Endodermal cell (in vitro differentiated cells): ENCODE measurements at places on chromosomes 3 and 15. TPM values are rescaled to one million over a fixed set of nuclear protein-coding genes. Genes with fewer than 3 reads are reported as not detected.
A peak's percentile ranks its signal among the peaks of the same experiment; 100 is the strongest.

GRCh38 chr3:34212656-34213055 lies 414.2 kb downstream of the PDCD6IP start:
- no peaks in the 10 kb centered on the region for H3K4me1 ChIP-seq
- H3K27me3 ChIP-seq: no peaks in the 10 kb centered on the region
- no peak overlapping the region for H3K4me3 ChIP-seq

DNA sequence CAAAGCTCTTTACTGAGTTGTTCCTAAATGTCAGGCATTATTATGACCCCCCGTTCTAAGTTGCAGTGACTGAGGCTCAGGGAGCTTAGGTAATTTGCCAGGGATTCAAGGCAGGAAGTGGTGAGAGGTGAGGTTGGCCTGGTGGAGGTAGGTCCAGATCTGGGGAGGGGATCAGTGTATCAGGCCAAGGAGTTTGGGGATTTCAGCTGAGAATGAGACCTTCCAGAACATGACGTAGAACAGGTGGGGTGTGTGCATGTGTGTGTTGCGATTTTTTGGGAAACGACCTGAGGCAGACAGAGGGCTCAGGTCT lies 41.1 kb upstream of the MRPS22 start:
- no peak overlapping the region for H3K4me3 ChIP-seq
- H3K36me3 ChIP-seq: no peaks in the 10 kb centered on the region
- peaks cover 3% of the 10 kb centered on the region for H3K4me1 ChIP-seq
- no peak for DNase-seq

DNA sequence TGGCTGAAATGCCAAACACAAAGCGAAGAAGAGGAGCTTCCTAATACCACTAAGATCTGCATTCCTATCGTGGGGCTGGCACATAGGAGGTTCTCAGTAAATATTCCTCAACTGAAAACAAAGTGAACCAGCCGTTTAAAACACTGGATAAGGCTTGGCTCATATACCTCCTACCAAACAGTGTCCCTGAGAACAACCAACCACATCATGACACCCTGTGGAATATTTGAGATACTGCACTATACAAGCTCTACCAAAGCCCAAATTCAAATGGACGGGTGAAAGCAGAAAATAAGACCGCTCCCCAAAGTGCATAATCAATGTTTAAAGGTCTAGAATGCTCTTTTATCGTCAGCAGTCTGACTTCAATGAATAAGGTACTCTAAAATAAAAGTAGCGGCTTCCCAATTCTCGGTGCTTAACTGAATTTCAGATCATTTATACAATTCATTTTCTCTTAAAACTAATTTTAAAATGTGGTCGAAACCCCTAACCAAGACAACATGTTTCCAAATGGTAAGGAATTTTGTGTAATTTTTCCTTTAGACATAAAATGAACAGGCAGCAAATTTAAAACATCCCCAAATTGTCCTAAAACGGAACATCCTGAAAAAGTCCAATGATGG lies 425.8 kb downstream of the ERC2 start:
- H3K27me3 ChIP-seq: peaks cover 38% of the 10 kb centered on the region
- no peak overlapping the region for H3K27ac ChIP-seq
- no peak for DNase-seq
- no peaks in the 10 kb centered on the region for H3K36me3 ChIP-seq
- peaks cover 3% of the 10 kb centered on the region for H3K4me1 ChIP-seq

The UQCC5 gene
- 28.1 and 34.3 TPM in 2 replicates for total RNA-seq

GRCh38 chr3:155714295-155714718 lies 30.6 kb downstream of the PLCH1 start:
- H3K4me1 ChIP-seq: no peaks in the 10 kb centered on the region
- no peaks in the 10 kb centered on the region for H3K36me3 ChIP-seq
- no peak overlapping the region for H3K27ac ChIP-seq
- H3K4me3 ChIP-seq: no peak overlapping the region
- peak; percentile 85 for DNase-seq
- no peaks in the 10 kb centered on the region for H3K27me3 ChIP-seq

The DAZL gene
- 0.14 TPM in 1 of 2 replicates, not detected in the other for total RNA-seq

DNA sequence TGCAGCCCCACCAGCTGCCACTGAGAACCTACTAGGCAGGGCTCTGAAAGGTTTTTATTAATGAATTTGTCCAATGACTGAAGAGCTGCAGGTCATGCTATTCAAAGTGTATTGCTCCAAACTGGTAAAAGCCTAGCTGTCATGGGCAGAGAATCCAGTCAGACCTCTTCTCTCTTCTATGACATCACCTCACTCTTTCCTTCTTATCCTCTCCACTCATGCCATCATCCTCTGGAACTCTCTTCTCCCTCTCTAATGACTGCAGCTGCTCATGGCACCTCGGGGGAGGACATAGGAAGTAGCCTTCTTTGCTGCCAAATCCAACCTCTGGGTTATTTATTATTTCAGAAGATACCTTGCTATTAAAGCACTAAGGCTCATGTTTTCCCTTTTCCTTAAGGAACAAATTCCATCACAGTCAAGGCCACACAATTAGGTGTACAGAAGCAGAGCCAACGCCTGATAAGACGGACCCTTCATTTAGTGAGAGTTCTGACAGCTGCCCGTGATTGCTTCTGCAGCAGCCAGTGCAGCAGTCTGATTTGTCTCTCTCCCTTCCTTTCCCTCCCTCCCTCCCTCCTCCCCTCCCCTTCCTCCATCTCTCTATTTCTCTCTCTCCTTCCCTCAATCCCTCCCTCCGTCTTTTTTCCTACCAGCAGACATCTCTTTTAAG lies 87.0 kb upstream of the ONECUT1 start:
- no peak for DNase-seq
- H3K4me1 ChIP-seq: no peaks in the 10 kb centered on the region
- H3K27me3 ChIP-seq: no peaks in the 10 kb centered on the region
- no peaks in the 10 kb centered on the region for H3K36me3 ChIP-seq
- no peak overlapping the region for H3K4me3 ChIP-seq

The PPIP5K1 gene
- 2.7 to 5.4 TPM (median 3.3 TPM) in 3 replicates for total RNA-seq

The TMEM207 gene
- not detected in 2 replicates for total RNA-seq

The CEP19 gene
- 3.1 and 3.8 TPM in 2 replicates for total RNA-seq

GRCh38 chr15:31060429-31061140 lies 40.9 kb downstream of the TRPM1 start:
- H3K27ac ChIP-seq: no peak overlapping the region
- no peaks in the 10 kb centered on the region for H3K27me3 ChIP-seq
- no peaks in the 10 kb centered on the region for H3K4me1 ChIP-seq
- no peaks in the 10 kb centered on the region for H3K36me3 ChIP-seq
- no peak overlapping the region for H3K4me3 ChIP-seq

DNA sequence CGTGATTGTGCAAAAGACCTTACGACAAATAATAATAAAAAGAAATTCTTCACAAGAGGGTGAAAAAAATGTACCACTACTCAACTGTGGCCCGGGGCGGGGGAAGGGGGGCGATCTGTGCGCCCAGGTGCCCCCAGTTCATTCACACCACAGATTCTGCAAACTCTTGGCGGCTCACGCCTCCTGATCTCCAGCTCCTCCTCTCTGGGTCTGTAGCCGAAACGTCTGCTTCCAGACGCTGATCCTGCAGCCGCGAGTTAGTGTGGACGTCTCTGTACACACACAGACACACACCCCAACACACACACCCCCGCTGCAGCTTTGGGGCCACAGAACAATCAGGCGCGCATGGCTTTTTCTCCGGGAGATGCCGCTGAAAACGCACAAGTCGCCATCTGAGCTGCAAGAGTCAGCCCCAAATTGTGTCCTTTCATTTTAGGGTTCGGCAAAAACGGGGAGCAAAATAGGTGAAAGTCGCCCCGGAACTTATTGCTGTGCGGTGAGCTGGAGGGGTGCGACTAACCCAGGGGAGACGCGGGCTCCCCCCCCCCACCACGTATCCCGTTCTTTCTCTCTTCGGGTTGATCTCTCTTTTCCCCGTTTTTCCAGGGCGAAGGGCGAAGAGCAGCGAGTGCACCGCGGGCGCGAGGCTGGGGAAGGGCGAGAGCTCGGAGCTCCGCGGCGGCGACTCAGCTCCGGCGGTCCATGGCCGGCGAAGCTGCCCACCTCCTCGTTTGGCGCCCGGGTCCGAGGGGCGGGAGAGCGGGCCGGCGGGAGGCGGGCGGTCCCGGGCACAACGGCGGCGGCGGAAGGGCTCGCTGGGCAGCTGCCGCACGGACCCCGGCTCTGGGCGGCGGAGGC lies 505 bp upstream of the WNT5A start:
- no peaks in the 10 kb centered on the region for H3K36me3 ChIP-seq
- no peak overlapping the region for H3K27ac ChIP-seq
- peak overlapping the region; percentile 81 for H3K4me3 ChIP-seq
- H3K4me1 ChIP-seq: no peaks in the 10 kb centered on the region

The MST1R gene
- 5.8 and 11.2 TPM in 2 replicates for total RNA-seq

- no peaks in the 10 kb centered on the region for H3K36me3 ChIP-seq
- no peak overlapping the region for H3K4me3 ChIP-seq
- no peak for DNase-seq
- no peak overlapping the region for H3K27ac ChIP-seq
- H3K27me3 ChIP-seq: peaks cover 5% of the 10 kb centered on the region
Observed at GRCh38 chr15:60087561-60087960, 83.5 kb downstream of the FOXB1 start.

GRCh38 chr3:187821616-187822317 lies 76.5 kb upstream of the BCL6 start:
- no peaks in the 10 kb centered on the region for H3K36me3 ChIP-seq
- no peak overlapping the region for H3K4me3 ChIP-seq
- H3K27me3 ChIP-seq: no peaks in the 10 kb centered on the region
- no peak for DNase-seq
- no peak overlapping the region for H3K27ac ChIP-seq

GRCh38 chr15:80861731-80862170 lies 82.6 kb downstream of the CEMIP start:
- no peaks in the 10 kb centered on the region for H3K36me3 ChIP-seq
- H3K4me1 ChIP-seq: peaks cover 8% of the 10 kb centered on the region
- DNase-seq: no peak
- H3K27ac ChIP-seq: no peak overlapping the region
- H3K27me3 ChIP-seq: peaks cover 65% of the 10 kb centered on the region

The CIDEC gene
- total RNA-seq: not detected in 2 replicates

- H3K4me3 ChIP-seq: no peak overlapping the region
- H3K27ac ChIP-seq: no peak overlapping the region
- H3K36me3 ChIP-seq: no peaks in the 10 kb centered on the region
- no peaks in the 10 kb centered on the region for H3K27me3 ChIP-seq
- no peak for DNase-seq
- no peaks in the 10 kb centered on the region for H3K4me1 ChIP-seq
Observed at GRCh38 chr3:162353414-162353813, 856.8 kb downstream of the OTOL1 start.

DNA sequence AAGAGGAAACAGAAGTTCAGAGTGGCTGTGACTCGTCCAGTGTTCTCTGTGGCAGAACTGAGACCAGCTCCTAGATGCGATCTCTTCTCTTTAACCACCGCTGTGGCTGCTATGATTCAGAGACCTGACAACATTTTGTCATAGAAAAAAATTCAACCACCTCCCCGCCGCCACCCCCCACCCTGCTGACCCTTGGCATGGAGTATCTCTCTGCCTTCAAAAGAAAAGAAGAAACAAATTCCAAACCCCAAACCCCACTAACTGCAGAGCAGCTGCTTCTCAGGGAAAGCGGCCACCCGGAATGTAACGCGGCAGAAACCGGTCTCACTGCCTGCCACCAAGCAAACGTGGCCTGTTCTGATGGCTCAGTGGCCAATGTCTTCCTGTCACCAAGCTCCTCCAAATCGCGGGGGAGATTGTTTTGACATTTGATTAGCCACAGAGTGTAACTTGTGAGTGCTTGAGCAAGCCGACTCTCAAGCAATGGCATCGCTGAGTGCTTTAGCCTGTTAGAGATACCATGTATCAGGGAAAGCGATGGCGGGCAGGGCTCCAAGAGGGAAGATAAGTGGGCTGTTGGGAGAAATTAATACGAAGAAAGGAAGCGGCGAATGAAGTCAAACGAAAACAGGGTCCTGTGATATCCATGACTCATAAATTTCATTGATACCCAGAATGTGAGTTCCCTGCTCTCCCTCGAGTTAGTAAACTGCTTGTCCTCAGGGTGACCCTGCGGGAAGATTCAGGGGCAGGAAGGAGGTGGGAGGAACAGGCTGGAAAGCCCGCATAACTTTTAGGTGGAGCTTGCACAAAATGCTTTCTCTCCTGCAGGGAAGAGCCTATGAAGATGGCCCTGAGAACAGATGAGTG lies 44.8 kb upstream of the TLE3 start:
- peaks cover 90% of the 10 kb centered on the region for H3K27me3 ChIP-seq
- no peak overlapping the region for H3K27ac ChIP-seq
- DNase-seq: peak; percentile 64
- H3K4me3 ChIP-seq: no peak overlapping the region

GRCh38 chr3:17054982-17055343 lies 170.2 kb downstream of the PLCL2 start:
- H3K36me3 ChIP-seq: no peaks in the 10 kb centered on the region
- no peaks in the 10 kb centered on the region for H3K4me1 ChIP-seq
- no peak overlapping the region for H3K4me3 ChIP-seq
- no peak overlapping the region for H3K27ac ChIP-seq
- H3K27me3 ChIP-seq: no peaks in the 10 kb centered on the region

- H3K4me3 ChIP-seq: no peak overlapping the region
- no peaks in the 10 kb centered on the region for H3K36me3 ChIP-seq
- H3K27ac ChIP-seq: no peak overlapping the region
- H3K27me3 ChIP-seq: peaks cover 9% of the 10 kb centered on the region
Observed at GRCh38 chr3:44098656-44099415, 142.8 kb upstream of the TOPAZ1 start.

GRCh38 chr3:105345156-105345555 lies 21.6 kb upstream of the ALCAM start:
- DNase-seq: no peak
- no peak overlapping the region for H3K4me3 ChIP-seq
- no peaks in the 10 kb centered on the region for H3K36me3 ChIP-seq
- no peak overlapping the region for H3K27ac ChIP-seq
- no peaks in the 10 kb centered on the region for H3K27me3 ChIP-seq

GRCh38 chr15:83174891-83175290 lies 32.7 kb downstream of the HDGFL3 start:
- peaks cover 37% of the 10 kb centered on the region for H3K36me3 ChIP-seq
- H3K4me3 ChIP-seq: no peak overlapping the region
- peaks cover 8% of the 10 kb centered on the region for H3K4me1 ChIP-seq
- no peak overlapping the region for H3K27ac ChIP-seq
- H3K27me3 ChIP-seq: no peaks in the 10 kb centered on the region
- no peak for DNase-seq

GRCh38 chr3:124560666-124561215 lies 169.5 kb upstream of the UMPS start:
- no peak overlapping the region for H3K4me3 ChIP-seq
- no peaks in the 10 kb centered on the region for H3K36me3 ChIP-seq
- no peak overlapping the region for H3K27ac ChIP-seq
- DNase-seq: no peak
- peaks cover 3% of the 10 kb centered on the region for H3K4me1 ChIP-seq
- peaks cover 30% of the 10 kb centered on the region for H3K27me3 ChIP-seq

The CCR8 gene
- total RNA-seq: not detected in 3 replicates
